ENCODE measurements at places on chromosomes 2 and 18.

GRCh38 chr2:209584915-209585314 is 161.1 kb downstream of the MAP2 start:
- DNase-seq: no peak

DNA sequence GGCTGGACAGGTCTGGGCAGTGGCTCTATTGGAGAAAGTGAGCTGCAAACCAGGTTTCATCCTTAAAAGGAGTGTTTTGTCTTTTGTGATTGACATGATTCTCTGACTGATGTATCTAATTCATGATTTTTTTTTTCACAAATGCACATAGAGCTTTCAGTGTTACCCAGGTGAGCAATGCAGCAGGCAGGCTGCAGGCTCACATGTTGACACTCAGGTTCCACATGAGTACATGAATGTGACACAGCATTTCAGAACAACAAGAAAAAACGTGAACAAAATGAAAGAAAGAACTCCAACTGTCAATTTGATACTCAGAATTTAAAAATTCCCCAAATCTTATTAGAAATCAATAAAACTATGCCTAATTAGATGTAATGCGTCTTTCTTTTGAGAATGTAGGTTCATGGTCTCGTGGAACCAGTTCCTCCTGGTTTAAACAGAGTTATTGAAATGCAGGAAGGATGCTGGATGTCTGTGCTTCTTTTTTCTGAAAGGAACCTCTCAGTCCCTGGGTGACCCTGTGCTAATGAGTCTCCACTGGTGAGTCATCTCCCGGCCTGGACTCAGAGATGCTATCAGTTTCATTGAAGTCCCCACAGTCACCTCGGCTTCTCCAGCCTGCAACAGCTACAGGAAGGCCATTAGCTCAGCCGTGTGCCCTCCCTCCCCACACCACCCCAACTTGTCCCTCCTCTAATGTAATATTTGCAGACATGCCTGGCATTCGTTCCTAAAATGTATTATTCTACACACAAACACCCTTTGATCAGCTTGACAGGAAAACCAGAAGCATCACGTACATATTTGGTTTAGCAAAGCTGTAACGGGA is 430.4 kb downstream of the LPIN1 start:
- DNase-seq: no peak

DNA sequence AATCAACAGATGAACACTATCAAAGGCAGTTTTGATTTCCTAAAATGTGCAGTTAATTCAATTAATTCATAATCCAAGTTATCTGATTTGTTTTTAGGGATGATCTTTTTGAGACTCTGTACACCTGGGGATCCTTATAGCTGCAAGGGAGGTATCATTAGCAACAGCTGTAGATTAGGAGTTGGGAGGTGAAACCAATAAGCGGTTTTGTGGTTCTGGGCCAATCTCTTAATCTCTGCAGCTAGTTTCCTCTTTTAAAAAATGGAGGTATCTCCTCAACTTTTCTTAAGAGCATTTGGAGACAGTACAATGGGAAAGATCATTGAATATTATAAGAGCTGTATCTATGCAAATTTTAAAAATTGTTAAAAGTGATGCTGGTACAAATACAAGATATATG is 126.0 kb downstream of the MC4R start:
- no peak for DNase-seq

GRCh38 chr2:43402452-43402937 is 176.1 kb upstream of the ZFP36L2 start:
- DNase-seq: no peak

- no peak for DNase-seq
These were observed 143.1 kb upstream of the FBXO11 start for GRCh38 chr2:48049371-48049770.

- DNase-seq: no peak
These were observed 39.4 kb upstream of the WIPF1 start for GRCh38 chr2:174636987-174637386.

- no peak for DNase-seq
These were observed 999.7 kb upstream of the PIK3C3 start for GRCh38 chr18:40955351-40955750.

DNA sequence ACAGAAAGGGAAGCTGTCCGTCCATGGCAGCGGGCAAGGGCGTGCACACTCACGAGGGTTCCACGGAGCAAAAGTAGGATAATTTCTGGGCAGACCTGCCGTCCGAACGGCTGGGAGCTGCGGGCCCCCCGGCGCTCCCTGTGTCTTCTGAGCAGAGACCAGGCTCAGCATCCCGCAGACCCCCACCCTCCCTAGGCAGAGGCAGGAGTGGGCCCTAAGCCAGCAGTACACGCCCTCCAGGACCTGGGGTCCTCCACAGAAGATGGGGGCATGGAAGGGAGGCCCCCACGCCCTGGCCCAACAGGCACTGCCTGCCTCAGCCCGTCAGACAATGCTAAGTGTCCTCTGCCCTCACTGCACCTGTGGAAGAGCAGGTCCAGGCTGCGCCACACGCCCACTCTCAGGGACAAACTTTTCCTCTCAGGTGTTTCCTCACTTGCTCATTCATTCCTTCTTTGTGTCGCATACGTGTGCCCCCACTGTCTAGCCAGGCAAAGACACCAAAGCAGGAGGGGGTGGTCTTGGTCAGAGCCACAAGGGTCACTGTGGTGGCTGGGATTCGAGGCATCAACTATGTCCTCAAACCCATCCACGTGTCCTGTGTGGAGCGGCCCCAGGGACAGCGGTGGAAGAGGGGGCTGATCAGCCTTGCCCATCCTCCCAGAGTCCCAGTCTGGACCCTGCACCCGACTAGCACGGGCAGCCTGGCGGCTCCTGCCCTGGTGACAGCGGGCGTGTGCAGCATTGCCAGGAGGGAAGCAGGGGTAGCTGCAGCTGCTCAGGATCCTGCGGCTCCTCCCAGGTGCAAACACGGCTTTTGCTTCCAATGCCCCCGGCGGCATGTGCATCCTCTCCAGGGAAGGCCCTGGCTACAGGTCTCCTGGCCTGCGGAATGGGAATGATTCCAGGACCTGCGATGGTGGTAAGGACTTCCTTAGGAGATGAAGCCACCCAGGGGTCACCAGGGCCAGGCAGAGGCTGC is 2.4 kb upstream of the GPC1 start:
- DNase-seq: no peak

DNA sequence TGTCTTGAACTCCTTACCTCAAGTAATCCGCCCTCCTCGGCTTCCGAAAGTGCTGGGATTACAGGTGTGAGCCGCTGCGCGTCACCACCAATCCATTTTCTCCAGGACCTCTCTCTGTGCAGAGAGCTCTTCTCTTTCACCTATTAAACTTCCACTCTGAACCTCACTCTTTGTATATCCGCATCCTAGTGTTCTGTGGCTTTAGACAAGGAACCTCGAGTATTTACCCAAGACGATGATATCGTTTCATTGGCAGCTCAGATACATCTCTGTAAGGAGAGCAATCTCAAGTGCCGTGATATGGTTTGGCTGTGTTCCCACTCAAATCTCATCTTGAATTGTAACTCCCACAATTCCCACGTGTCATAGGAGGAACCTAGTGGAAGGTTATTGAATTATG is 15.1 kb upstream of the WDR33 start:
- no peak for DNase-seq

GRCh38 chr2:213121690-213122089 is 29.7 kb downstream of the IKZF2 start:
- DNase-seq: no peak

GRCh38 chr2:38947241-38948239 is 57.9 kb downstream of the ARHGEF33 start:
- peak; percentile 65 for DNase-seq

DNA sequence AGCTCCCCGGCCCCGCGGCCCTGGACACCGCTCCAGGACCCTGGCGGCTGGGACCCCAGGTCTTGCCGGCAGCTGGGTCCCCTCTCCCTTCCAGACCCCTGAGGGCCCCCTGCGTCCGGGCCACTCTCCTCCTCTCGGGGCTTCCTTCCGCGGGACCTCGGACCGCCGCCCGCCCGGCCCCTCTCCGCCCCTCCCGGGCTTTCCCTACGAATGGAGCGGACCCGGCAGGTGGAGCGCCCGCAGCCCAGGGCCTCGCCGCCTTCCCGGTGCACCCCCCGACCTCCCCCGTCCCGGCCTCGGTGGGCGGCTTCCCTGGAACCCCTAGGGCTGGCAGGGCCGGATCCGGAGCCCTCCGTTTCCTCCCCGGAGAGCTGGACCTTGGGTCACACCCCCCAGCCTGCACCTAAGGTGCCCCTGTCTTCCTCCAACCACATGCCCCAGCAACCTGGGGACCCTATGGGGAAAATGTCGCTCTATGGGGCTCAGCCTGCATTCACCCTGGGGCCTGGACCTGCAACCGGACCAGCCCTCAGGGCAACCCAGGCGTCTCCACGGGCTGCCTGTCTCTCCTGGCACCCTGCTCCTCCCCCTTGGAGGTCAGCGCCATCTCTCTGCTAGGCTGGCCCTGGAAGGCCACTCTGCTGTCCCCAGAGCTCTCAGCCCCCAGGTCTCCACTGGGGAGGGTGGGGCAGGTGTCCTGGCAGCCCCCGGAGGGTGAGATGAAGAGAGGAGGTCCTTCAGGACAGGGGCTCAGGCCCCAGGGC is 730 bp downstream of the B3GNT7 start:
- no peak for DNase-seq

DNA sequence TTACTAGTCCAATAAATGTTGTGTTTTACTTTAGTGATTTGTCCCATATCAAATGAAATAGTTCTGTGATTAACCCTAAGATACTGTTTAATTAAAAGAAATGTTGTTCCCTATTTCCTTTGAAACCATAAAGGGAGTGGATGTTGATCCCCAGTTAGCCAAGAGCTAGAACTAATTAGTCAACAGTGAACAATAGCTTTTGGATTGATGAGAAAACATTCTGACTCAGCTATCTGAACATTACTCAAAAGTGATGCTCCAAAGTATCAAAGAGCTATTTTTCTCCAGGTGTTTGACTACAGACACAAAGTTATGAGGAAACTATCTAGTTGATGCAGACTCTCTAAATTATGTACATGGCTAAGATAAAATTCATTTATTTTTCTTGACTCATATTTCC is 7.3 kb upstream of the FEZ2 start:
- no peak for DNase-seq

DNA sequence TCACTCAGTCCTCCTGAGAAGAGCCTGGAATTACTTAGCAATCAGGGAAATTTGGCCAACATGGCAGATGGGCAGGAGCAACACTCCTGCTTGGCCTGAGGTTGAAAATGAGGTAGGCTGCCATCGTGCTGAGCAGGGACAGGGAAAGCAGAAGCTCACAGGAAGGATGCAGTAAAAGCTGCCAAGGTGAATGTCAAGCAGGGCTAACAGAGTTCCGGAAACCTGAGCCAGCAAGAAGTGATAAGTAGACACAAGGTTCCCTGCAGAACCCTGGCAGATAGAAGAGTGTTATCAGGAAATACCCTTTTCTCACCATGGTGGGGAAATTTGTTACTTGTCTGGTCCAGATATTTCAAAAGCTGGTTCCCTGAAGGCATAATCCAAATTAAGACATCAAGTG is 454.3 kb upstream of the MEX3C start:
- DNase-seq: no peak

DNA sequence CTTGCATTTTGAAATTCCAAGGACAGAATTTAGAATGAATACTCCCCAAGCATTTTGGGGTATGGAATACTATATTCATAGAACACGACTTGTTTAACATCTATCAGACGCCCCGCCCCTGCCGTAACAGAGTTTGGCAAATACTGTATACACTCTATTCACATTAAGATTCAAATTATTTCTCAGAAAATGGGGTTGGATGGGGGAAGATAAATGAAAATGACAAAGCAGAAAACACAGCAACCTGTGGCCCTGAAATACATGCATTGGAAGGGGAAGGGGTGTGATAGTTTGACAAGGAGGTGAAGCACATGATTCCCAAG is 634.6 kb upstream of the SLC39A10 start:
- no peak for DNase-seq

DNA sequence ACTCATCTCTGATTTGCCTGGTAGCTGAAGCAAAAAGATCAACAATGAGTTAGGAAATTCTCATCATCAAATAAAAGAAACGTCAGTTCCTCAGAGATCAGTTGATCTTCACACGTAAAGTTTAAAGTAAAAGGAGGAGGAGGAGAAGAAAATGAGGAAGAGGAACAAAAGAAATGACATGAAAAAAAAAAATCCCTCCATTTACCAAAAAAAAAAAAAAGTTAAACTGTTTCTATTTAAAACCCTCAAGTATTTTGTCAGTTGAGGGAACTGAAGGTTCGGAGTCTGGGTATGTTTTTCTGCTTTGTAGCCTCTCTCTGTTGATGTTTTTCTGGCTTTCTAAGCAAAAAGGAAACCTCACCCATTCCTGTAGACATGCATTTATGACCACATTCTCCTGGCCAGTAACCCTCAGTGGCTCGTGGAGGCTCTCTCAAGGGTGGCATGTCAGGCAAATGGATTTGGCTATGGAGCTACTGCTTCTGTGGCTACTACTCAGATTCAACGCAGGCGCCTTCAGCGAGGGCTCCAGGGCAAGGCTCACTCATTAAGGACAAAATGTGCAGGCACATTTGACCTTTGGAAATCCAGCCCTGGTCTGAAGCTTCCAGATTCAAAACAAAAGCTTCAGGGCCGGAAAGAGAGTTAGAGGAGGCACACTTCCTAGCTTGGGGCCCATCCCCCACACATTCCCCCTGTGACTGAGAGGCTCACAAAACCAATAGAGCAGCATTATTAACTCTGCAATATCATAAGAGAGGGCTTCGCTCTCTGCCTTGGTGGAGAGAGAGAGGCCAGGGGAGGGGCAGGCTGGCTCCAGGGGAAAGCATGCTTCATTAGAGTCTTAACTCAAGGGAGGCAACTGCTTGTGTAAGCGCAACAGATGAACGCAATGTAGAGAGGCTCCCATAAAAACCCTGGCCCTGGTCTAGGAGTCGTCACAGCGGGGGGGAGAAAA is 22.3 kb downstream of the KLF7 start:
- no peak for DNase-seq

- DNase-seq: no peak
These were observed 24.1 kb downstream of the TFPI start for GRCh38 chr2:187529977-187530721.

GRCh38 chr2:216777637-216778273 is 82.1 kb downstream of the TNP1 start:
- DNase-seq: peak; percentile 10

DNA sequence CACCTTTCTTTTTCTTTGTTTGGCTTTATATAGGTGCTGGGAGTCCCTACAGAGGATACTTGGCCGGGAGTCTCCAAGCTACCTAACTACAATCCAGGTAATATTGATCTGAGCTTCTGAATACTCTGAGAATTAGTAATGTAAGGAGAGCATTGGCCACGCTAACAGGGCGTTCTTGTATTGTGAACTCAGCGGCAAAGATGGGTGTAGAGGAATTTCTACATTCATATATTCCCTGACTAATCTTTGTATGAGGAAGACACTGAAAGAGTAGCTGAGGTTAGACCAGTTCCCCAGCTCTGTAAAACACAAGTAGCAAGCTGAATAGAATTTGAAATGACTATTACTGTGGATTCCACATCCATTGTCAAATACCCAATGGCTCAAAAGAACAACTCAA is 48.5 kb downstream of the CDK15 start:
- no peak for DNase-seq
